CD4-positive, alpha-beta T cell treated with Interleukin-2 at 100 ng/mL for 4 hours (primary cell): ENCODE measurements at places on chromosomes 13 and 19.
A peak's percentile ranks its signal among the peaks of the same experiment; 100 is the strongest.

DNA sequence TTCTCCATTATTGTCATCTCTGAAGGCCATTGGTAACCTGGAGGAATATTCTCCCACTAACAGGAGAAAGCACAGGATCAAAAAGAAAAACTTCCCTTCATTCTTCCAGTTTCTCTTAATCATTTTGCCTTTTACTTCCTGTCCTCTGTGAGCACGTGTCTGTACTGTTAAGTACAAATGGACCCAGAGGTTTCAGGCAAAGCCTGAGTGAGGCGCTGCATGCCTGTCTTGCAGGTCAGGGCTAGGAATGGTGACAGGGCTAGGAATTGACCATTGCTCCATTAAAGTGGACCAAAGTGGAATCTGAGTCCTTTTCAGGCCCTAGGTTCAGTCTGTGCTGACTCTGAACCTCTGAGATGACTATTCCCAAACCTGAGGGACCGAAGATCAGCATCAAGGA, 326.7 kb downstream of the SHISA2 start:
- DNase-seq, result no peak

GRCh38 chr19:38721496-38721895, 22.8 kb downstream of the CAPN12 start:
- no peak for DNase-seq

DNA sequence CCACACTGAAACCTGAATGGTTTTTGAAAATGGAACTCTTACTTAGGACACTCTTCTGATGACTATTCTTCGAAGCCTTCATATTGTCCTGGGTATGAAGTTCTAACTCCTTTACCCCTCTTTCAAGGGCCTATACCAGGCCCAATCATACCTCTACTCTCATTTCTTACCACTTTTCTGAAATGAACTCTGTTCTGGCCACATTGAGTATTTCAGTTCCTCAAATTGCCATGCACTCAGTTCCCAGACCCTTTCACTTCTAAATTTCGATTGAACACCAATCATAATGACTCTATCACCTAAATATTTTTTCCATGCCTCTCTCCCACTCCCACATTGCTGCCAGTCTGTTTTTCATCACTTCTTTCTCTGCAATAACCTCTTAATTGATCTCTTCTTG, 53.7 kb downstream of the LACC1 start:
- DNase-seq, result no peak

- DNase-seq, result no peak
These were observed 94.7 kb downstream of the FRY start for GRCh38 chr13:32126278-32126677.

GRCh38 chr19:48484931-48485612, 15.9 kb downstream of the CYTH2 start:
- no peak for DNase-seq

DNA sequence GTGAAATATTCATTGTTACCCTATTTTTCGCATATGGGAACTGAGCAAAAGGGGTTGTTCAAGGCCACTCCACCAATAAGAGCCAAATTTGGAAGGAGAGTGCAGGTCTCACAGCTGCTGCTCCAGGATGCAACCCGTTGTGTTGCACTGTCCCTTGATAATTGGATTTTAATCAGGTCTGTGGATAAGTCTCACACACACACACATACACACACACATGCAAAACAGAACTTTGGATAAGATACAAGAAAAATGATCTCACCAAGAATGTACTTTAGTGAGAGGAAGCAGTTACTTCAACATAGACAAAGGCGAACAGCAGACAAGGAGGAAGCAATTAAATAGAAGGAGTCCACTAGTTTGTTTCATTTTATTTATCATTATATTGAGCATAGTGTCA, 127.3 kb upstream of the EDNRB start:
- no peak for DNase-seq

DNA sequence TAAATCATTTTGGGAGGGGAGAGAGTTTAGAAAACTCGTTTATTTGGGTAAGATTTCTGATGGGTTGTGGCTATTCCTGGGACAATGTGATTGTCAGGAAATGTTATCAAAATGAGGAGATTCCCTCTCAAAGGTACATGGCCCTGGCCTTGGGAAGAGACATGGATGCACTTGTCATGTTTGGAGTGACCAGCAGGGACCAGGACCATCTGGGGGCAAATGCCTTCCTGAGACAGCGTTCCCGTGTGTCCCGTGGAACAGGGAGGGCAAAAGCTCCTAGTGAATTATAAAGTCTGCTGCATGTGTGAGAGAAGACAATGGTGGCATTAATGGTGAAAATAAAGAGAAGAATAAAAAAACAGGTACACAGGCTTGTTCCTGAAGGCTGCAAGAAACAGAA, 317.3 kb downstream of the ZNF536 start:
- DNase-seq, result no peak

GRCh38 chr19:37227996-37228395, 10.0 kb downstream of the ZNF383 start:
- DNase-seq, result peak; percentile 34

DNA sequence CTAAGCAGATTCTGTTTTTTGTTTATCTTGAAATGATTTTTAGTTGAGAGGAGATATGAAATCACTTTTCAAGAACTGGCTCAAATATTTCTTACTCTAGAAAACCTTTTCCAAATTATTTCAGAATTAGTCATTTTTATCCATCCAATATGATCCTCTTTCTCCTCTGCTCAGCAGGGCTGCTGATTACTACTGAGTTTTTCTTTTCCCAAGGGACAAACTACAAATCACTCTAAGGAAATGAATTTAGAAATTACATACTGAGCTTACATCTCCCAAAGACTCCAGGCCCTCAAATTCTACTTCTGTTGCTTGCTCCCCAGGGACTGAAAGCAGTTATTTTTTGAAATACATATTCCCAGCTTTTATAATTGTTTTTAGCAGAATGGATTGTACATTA, 87.4 kb upstream of the UFM1 start:
- DNase-seq, result no peak

- no peak for DNase-seq
These were observed 13.5 kb downstream of the IL17D start for GRCh38 chr13:20716951-20717350.

- DNase-seq, result peak; percentile 50
These were observed 58.3 kb upstream of the CLDN10 start for GRCh38 chr13:95494082-95494681.

- DNase-seq, result no peak
These were observed 9.1 kb upstream of the EBI3 start for GRCh38 chr19:4220188-4220587.

GRCh38 chr13:109740121-109740520, 46.3 kb downstream of the IRS2 start:
- no peak for DNase-seq

- DNase-seq, result peak; percentile 86
These were observed at the start of gene TEX30 for GRCh38 chr13:102773441-102774213. Gene TEX30 (minus strand): TSS chr13:102773786. CDS start chr13:102770026, 3,760 bp downstream.

DNA sequence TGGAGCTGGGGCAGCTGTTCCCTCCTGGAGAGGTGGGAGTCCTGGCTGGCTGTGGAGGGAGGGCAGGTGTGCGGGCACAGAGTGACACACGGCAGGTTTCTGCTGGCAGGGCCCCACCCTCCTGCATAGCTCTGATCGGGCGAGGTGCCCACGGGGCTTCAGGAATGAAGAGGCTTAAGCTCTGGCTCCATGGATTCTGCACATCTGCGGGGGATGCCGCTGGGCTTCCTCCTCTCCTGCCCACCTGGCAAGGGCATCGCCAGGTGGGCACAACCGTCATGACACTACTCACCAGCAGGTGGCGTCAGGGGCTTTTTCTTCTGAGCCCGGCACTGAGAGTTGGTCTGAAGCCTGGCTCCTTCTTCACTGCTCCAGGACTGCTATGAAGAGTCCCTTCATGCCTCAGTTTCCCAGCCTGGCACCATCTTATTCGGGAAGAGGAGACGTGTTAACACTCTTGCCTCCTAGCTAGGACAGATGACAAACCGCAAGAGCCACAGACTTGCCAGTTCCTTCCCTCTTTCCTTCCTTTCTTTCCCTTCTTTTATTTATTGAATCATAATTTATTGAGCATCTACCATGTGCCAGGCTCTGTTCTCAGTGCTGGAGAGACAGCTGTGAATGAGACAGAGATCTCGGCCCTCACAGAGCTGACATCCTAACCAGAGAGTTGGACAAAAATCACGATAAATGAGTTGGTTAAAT, 15.2 kb upstream of the PAK4 start:
- DNase-seq, result peak; percentile 72

- DNase-seq, result no peak
These were observed 9.8 kb upstream of the KCNN4 start for GRCh38 chr19:43790587-43790986.

- DNase-seq, result no peak
These were observed 23.0 kb upstream of the ZNF536 start for GRCh38 chr19:30349131-30349730.

GRCh38 chr19:43572171-43572588, 3.1 kb downstream of the XRCC1 start:
- DNase-seq, result no peak

DNA sequence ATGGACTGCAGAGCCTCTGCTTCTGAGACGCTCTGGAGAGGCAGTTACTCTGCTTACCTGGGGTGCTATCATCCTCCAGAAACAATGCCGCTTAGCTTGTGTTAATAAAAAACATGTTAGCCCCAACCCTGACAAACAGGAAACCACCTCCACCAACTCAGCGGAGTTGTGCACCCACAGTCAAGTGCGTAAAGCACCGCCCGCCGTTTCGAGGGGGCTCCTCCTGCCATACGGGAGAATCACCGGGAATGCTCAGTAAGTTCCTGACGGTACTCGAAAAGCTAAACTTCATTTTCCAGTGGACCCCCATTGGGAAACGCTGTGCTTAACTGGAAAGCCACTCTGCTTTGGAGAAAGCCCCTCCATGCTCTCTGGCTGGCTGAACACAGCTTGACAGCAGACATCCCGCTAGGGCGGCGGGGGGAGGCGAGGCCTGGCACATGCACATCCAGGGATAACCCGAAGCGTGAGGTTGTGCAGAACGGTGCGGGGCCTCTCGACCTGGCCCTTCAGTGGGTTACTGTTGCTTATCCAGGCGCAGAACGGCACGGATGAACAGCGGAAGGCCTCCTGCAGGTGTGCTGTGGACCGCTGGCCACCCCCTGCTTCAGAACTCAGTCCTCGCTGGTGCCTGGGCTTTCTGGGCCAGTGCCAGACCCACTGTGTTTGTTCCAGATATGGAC, 17.1 kb downstream of the GAS6 start:
- DNase-seq, result peak; percentile 38

- DNase-seq, result no peak
These were observed 14.5 kb downstream of the EPN1 start for GRCh38 chr19:55689411-55690108.

- no peak for DNase-seq
These were observed 19.3 kb downstream of the EDDM13 start for GRCh38 chr19:56291867-56292266.

- no peak for DNase-seq
These were observed 122.2 kb downstream of the KDM4B start for GRCh38 chr19:5091018-5091683.

GRCh38 chr13:102198418-102199311, 203.2 kb downstream of the FGF14 start:
- DNase-seq, result no peak

DNA sequence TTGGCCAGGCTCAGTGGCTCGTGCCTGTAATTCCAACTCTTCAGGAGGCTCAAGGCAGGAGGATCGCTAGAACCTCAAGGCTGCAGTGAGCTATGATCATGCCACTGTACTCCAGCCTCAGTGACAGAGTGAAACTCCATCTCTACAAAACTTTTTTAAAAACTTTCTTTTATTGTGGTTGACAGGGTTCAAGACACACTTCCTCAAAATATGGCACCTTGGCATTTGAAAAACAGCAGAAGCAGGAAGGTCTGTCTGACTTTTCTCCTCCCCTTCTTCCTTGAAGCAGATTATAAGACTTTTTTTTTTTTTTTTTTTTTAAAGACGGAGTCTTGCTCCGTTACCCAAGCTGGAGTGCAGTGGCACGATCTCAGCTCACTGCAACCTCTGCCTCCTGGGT, 100.3 kb downstream of the TM9SF2 start:
- DNase-seq, result peak; percentile 40

DNA sequence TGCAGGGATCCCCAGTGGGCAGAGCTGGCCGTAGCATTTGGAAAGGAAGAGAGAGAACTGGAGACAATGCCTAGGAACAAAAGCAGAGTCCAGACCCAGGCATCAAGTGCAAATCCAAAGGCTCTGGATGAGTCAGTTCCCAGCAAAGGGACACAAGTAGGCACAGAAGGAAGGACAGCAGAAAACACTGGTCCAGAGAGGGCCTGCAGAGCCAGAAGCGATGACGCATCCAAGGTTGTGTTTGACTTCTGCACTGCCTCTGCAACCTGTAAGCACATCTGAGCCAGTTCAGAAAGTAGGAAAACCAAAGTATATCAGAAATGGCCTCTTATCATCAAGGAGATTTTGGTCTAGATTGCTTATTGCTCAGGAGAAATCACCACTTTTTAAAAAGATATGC, 604.5 kb downstream of the FGF9 start:
- DNase-seq, result no peak

- DNase-seq, result no peak
These were observed 140.2 kb downstream of the KLF5 start for GRCh38 chr13:73198991-73199411.

DNA sequence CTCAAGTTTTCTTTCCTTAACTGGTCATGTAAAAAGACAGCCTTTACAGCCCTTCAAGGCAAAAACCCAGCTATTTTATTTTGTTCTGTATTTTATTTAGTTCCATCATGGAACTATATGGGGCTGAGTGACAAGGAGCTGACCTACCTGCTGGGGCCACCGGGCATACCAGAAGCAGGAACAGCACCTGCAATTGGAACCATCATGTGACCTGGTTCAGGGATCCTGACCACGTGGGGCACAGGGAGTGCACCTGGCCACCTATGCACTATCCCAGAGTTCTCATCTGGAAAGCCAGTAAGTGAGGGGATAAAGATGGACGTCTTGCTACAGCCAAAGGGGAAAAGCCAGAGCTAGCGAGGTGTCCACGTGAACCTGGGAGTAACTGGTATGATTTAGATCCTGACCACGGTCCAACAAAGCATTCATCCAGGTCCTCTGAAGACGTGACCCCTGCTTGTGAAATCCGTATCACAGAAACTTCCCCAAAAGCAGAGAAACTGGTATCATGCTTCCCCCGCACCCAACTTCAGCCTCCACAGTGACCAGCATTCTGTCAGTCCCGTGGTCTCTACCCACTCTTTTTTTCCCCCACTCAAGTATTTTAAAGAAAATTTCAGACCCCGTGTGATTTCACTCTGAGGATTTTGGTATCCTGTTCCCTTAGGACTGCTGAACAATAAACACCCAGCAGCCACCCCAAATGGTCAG, 40.5 kb upstream of the SLC15A1 start:
- DNase-seq, result no peak
